ENCODE measurements at places on chromosomes 6 and 20. TPM values are rescaled to one million over a fixed set of nuclear protein-coding genes. Genes with fewer than 3 reads are reported as not detected.

Gene EDN1
- 16.8 TPM for total RNA-seq

Gene PCK1
- total RNA-seq, result 328 TPM

Gene TMEM151B
- 0.21 TPM for total RNA-seq

Gene EDN3
- 63.1 TPM for total RNA-seq

Gene NUDT3
- total RNA-seq, result 19.5 TPM

Gene SDC4
- 85.4 TPM for total RNA-seq

Gene CLPSL2
- not detected for total RNA-seq

Gene C20orf141
- total RNA-seq, result not detected

Gene RMND1
- 20.5 TPM for total RNA-seq

Gene TREM2
- total RNA-seq, result 0.27 TPM

Gene COL10A1
- not detected for total RNA-seq

Gene C20orf202
- total RNA-seq, result 0.18 TPM

Gene NCOA7
- 39.2 TPM for total RNA-seq

Gene SEL1L2
- not detected for total RNA-seq

Measured in left colon (tissue), 2 donors.